CD4-positive, alpha-beta T cell treated with Interferon gamma for 1 hour (primary cell): ENCODE measurements at places on chromosomes 5 and 9.

DNA sequence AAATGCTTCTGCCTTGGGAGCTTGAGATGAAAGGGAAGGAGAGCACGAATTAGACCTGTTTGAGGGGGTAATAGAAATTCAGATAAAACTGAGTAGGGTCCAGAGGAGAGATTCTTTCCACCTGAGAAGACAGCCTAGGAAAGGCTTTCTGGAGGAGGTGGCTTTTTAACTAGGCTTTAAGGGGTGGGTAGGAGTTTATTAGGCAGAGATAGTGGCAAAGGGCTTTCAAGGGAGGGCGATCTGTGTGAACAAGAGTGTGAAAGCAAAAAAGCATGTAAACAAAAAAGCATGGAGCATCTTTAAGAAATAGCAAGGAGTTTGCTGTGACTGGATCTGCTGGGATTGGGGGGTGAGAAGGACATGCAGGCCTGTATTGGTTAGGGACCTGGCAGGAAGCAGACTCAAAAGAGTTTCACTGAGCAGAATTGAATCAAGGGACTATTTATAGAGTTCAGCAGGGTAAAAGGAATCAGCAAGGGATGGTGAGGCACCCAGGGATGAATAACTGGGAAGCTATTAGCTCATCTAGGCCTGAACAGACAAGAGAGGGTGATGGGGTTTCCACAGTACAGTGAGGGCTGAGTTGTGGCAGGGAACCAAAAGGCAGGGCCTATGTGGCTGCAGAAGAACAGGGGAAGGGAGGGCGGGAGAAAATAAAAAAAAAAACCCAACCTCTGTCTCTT is 18.8 kb downstream of the SLC1A1 start:
- no peak for DNase-seq

DNA sequence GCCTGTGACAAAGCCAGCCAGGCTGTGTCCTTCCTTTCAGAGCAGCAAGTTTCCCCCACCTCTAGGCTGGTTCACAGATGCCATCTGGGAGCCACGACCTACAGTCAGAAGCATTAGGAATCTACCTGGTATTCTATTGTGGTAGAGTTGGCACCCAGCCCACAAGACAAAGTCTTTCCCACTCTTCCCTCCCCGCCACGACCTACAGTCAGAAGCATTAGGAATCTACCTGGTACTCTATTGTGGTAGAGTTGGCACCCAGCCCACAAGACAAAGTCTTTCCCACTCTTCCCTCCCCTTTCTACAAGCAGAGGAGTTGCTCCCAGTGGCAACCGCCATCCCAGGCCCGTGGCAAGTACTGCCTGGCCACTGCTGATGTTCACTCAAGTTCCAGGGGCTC is 157.8 kb upstream of the TNC start:
- no peak for DNase-seq

DNA sequence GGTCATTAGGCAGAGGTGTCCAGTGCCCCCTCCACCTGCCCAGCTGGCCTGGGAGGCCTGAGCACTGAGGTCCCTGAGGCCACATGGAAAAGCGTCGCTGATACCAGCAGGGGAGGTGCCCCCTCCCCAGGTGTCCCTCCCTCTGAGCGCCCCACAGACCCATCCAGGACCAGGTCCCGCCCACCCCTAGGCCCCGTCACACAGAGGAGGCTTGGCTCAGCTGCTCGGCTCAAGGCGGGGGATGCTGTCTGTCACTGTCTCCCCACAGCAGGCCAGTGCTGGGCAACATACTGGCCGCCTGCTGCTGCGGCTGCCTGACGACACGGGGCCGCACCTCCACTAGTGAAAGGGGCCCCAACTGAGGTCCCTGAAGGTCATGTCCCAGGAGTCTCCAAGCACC is 71.7 kb downstream of the VAV2 start:
- DNase-seq = no peak

DNA sequence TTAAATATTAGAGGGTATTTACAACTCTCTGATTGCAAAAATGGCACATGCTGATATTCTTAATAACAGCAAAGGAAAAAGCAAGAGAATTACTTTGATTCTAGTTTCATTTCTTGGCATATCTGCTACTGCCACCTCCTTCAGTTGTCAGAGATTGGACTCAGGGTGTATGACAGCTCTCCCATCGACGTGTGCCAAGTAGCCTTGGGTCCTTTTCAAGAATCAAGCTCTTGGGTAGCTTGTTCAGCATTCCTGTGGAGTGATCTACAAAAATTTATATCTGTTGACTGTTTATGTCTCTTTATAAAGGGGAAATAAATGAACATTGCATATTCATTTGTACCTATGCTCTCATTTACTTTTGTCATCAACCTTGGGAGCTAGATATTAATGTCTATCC is 315.6 kb downstream of the PRR16 start:
- no peak for DNase-seq

DNA sequence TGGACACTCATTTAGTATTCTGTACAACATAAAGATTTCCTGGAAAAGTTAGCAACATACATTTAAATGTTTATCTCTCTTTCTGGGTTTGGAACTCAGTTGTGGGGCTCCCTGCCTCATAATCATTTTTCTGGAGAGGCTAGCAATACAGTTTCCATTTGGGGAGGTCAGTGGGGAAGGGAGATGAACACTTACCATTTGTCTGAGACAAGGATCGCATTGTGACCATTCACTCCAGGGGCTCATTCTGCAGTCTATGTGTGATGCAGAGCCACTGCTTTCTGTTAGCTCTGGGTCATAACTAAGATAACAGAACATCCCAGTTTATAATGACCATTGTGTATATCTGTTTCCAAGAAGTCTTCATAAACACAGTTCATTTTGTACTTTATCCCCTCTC is 22.4 kb downstream of the C9 start:
- DNase-seq = no peak
